ENCODE measurements at places on chromosomes 7 and 10.

- no peak for DNase-seq
Observed at GRCh38 chr7:70177166-70177565, 578.9 kb downstream of the AUTS2 start.

GRCh38 chr7:132055336-132056120, 499.1 kb upstream of the PODXL start:
- DNase-seq = no peak

DNA sequence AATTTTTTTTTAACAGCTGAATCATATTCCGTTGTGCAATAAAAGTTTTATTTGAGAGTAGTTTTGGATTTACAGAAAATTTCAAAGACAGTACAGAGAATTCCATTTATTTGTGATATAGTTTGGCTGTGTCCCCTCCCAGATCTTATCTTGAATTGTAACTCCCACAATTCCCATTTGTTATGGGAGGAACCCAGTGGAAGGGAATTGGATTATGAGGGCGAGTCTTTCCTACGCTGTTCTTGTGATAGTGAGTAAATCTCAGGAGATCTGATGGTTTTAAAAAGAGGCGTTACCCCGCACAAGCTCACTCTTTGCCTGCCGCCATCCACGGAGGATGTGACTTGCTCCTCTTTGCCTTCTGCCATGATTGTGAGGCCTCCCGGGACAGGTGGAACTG, 228.0 kb upstream of the MAGI2 start:
- no peak for DNase-seq

- no peak for DNase-seq
Observed at GRCh38 chr7:22617166-22617565, 109.8 kb upstream of the IL6 start.

DNA sequence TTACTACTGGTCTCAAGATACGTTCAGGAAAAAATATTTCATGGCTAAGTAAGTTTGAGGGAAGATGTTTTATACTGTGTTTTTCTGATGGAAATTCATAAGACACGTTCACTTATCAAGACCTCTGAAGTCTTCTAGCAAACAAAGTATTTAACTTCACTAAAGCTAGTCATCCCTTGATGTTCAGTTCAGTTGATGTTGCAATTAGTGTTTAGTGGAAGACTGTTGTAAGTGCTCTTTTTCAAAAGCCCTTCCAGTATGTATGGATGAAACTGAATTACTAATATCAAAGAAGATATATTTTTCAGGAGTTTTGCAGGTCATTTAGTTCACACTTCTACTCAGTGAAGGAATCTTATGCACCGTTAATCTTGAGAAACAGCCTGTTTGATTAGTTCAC, 25.1 kb downstream of the CUL1 start:
- no peak for DNase-seq
